ENCODE measurements at places on chromosomes 7 and 10.
A peak's percentile ranks its signal among the peaks of the same experiment; 100 is the strongest.

DNA sequence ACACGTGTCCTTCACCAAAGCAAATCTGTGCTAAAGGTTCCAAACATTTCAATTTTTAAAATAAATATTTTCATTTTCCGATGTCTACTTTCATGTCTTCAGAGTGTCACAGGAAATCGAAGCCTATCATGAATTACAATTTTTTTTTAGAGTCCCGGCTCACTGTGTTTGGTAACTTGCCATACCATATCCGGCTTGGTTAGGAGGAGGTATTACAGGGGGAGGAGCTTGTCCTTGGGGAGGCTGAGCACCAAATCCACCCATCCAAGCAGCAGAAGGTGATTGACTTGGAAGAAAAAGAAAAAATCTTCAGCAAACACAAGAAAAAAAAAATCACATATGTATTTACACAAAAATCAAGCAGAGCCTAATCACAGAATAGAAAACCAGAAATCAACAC is 21.3 kb downstream of the TIAL1 start:
- peak; percentile 10 for DNase-seq

- DNase-seq = no peak
These were observed 97.9 kb upstream of the IKZF1 start for GRCh38 chr7:50206453-50207250.

GRCh38 chr7:105734233-105734632 is 142.2 kb downstream of the ATXN7L1 start:
- DNase-seq = no peak

DNA sequence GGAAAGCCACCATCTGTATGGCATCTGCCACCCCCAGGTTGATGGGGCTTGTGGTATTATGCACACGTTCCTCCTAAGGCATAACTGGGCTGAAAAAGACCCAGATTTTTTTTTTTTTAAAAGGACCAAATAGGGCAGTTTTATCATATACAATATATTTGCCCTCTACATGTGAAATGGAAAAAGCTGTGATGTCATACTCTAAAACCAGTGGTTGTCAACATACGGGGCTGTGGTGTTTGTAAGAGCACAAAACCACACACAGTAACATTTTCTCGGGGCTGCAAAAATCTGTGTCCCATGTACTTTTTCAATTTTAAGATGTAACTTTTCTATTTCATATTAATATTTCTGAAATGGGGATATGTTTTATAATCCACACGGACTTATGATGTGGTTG is 34.9 kb downstream of the FAM171A1 start:
- DNase-seq = no peak

- DNase-seq = no peak
These were observed 109.4 kb downstream of the SUGCT start for GRCh38 chr7:40244226-40244625.
